NCI-H1105 treated with DMSO at 0.1 percent for 48 hours (cell line): ENCODE measurements at places on chromosomes 1 and 21.

DNA sequence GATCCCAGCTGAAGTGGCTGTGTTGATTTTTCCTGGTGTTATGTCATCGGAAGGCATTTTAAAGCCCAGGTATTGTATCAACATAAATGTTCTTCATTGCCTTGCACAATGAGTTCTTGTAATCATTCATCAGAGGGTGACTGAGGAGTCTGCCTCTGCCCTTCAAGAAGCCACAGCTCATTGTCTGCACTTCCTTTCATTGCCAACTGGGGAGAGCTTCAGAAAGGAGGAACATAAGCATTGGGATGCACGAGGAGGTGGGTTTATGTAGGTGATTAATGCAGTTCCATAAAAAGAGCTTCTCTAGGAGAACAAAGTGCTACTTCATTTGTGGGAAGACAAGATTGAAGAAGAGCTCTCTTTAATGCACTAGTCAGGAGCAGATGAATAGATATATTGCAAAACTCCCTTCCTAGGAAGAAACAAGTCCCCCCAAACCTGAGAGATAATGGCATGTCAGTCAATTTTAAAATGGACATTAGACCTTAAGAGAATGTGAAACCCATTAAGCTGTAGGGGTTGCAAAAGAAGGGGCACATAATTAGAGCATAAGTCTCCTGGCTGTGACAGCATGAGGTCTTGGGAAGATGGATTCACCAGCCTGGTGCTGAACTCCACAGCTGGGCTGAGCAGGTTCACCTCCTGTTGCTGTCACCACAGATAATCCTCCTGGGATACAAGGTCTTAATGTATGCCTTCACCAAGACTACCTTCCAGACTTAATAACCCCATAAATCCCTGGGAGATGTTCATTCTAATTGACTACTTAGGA lies 124.6 kb downstream of the BACH1 start:
- no peak for DNase-seq

- no peak for DNase-seq
These were observed 136.9 kb upstream of the BMP8A start for GRCh38 chr1:39354572-39354971.

GRCh38 chr1:245835386-245835785 lies 671.7 kb downstream of the SMYD3 start:
- DNase-seq = no peak

GRCh38 chr1:174112489-174113162 lies 46.7 kb upstream of the RABGAP1L start:
- DNase-seq = no peak

DNA sequence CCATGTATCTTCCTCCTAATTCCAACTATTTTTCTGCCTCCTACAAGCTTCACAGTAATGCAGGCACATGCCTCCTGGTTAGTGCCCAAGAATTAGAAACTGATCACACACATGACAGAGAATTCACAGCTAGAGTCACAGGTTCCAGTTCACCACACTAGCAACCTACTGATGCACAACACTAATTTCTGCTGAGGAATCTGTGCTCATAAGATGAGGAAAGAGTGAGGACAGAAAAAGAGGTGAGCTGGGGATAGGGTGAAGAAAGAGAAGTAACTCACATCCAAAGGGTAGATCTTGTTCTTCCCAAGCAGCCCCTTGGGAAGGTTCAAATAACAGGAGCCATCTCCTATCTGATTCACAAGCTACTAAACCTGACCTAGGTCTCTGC lies 61.3 kb downstream of the PUM1 start:
- DNase-seq = no peak

DNA sequence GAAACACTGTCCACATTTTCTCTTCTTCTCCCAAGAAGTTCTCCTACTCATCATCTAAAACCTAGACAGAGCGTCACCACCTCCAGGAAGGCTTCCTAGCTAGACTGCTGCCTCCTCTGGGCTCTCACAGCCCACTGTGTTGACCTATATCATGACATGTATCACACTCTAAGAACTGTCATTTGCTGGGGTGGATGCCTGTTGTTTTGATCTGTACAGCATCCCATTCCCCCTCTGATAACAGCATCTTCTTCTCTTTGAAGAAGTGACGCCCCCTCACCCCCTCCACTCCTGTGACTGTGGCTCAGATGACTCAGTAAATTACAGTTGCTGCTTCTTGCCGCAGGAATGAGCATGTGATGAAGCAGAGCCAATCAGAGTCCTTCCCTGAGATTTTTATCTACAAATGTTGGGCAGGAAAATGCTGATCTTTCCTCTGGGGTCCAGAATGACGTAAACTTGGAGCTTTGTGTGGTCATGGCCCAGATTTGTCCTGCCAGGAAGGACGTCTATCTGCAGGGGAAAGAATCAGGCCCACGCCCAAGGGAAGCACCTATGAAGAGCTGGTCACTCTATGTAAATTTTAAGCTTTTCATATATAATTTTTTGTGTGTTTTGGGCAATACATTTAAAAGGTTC lies 28.0 kb upstream of the FOXO6 start:
- DNase-seq = no peak

DNA sequence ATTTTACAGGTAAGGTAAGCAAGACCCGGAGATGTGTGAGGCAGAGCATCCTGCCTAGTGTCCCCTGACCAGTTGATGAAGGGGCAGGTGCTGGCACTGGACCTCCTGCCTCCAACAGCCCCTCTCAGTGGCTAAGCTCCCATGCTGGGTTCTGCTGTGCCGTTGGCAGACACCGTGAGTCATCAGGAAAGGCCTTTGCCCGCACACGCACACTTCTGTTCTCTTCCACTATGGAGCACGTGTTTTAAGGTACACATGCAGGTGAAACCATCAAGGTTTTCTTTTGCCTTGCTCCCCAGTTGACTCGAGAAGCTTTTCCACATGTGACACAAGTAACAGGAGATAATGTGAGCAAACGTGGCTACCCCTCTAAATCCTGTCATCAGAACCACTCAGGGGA lies 207.9 kb downstream of the RRAGC start:
- no peak for DNase-seq

- no peak for DNase-seq
These were observed 21.5 kb upstream of the FAM43B start for GRCh38 chr1:20530901-20531300.

DNA sequence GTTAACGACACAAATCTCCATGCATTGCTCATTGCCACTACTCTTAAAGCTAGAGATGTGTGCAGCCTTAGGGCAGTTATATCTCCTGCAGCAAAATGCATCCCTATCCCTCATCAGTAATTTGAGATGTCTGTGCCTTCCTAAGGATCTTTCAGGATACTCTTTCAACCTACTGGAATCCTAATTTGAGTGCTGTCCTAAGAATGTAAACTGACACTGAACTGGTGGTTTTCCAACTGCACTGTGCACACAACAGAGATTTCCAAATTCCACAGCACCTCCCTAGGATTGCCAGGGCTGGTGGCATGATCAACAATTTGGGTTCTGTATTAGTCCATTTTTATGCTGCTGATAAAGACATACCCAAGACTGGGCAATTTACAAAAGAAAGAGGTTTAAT lies 193.9 kb downstream of the LTN1 start:
- DNase-seq = no peak

DNA sequence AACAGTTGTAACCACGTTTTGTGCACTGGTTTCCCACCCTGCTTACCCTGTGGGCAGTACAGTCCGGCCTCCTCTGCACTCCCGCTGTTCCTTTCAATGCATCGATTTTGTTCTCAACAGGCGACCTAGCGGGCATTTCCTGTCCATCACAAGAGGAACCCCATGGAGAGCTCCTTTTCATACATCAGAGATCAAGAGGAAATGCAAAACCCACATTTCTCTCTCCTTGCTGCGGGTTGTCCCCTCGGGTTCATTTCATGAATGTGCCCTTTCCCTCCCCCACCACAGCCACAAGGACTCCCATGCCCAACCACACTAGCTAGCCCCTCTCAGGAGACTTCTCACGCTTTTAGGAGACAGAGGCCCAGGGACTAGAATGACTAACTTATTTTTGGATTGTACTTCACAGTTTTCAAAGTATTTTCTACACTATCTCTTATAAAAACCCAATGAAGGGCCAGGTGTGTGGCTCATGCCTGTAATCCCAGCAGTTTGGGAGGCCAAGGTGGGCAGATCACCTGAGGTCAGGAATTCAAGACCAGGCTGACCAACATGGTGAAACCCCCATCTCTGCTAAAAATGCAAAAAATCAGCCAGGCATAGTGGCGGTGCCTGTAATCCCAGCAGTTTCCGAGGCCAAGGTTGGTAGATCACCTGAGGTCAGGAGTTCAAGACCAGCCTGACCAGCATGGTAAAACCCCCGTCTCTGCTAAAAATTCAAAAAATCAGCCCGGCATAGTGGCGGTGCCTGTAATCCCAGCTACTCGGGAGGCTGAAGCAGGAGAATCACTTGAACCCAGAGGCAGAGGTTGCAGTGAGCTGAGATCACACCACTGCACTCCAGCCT lies 18.4 kb downstream of the ATP1A4 start:
- no peak for DNase-seq

GRCh38 chr1:78227705-78228635 lies 182.2 kb downstream of the GIPC2 start:
- DNase-seq = no peak

- no peak for DNase-seq
These were observed 114.7 kb downstream of the TNR start for GRCh38 chr1:175628548-175629317.

- DNase-seq = no peak
These were observed 2.4 kb upstream of the SLC44A3 start for GRCh38 chr1:94817712-94818111.

- DNase-seq = no peak
These were observed 78.6 kb downstream of the MORN1 start for GRCh38 chr1:2312515-2313301.

GRCh38 chr1:200230671-200231070 lies 179.2 kb downstream of the ZNF281 start:
- no peak for DNase-seq

DNA sequence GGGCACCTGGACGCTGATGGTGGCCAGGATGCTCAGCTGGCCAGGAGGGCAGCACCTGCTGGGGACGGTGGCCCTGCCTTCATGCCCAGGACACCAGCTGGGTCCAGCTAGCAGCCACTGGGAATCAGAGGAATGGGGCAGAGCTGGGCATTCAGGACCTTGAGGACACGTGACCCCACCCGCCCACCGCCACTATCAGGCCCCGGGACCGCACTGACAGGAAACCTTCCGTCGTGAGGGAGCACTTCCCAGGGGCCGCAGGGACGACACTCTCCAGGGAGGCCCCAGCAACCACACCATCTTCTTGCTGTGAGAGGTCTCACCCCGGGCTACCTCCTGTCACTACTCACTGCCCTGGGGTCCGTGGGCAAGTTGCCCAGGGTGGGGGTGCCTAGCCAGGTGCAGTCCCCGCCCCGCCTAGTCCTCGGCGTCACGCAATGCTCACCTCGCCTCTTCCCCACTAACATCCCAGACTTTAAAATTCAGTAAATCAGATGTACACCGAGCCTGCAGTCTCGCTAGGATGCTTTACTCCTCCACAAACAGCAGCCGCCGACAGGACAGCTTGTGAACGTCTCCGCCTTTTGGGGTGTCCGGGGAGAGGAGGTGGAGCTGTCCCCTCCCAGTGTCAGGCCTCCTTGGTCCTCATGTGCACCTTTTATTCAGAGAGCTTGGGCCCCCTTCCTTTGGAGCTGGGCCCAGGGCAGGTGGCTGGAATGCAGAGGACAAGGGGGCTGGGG lies 4.9 kb downstream of the VWA1 start:
- no peak for DNase-seq

GRCh38 chr1:145758116-145758515 lies 38.8 kb downstream of the CD160 start:
- no peak for DNase-seq

- DNase-seq = no peak
These were observed 183.9 kb upstream of the SGIP1 start for GRCh38 chr1:66350001-66350547.

- no peak for DNase-seq
These were observed 8.0 kb downstream of the TRNAU1AP start for GRCh38 chr1:28560886-28561285.

DNA sequence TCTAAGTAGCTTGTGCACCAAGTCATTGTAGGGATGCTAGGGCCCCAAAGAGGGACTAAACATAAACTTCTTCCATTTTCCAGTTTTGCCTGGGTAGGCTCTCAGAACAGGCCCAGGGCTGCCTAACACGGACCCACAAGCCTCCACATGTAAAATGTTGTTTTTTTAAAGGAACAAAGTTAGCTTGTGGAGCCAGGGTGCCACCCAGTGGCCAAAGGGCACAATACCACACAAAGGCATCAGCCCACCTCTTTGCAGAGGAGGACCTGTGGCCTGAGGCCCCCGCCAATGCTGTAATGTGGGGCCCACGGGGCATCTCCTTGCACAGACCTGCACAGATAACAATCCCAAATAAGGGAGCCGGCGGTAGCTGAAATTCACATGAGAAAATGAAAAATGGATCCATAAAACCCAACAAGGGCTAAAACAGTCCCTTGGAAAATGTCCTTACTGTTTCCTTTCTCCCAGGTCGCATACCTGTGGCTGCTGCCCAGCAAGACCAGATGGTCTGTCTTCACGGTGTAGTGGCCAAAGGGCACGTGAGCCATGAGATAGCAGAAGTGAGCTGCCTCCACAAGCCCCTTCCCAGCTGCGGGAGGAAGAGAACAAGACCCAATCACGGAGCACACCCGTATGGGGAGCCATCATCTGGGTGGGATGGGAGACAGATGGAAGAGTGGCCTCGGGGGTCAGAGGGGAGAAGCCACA lies 23.8 kb downstream of the SEC16B start:
- DNase-seq = peak; percentile 58

DNA sequence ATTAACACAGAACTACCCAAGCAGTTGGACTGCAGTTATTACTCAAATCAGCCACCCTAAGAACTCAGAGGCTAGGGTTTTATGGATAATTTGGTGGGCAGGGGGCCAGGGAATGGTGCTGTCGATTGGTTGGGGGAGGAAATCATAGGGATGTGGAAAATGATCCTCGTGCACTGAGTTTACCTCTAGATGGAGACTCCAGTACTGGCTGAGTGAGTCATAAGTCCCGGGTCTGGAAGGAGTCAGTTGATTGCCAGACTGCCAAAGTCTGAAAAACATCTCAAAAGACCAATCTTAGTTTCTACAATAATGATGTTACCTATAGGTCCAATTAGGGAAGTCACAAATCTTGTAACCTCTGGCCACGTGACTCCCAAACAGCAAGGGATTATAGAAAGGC lies 257.5 kb upstream of the PRMT6 start:
- DNase-seq = no peak

- no peak for DNase-seq
These were observed 87.4 kb downstream of the DHRS3 start for GRCh38 chr1:12530462-12531178.

GRCh38 chr1:101465941-101466340 lies 229.1 kb downstream of the S1PR1 start:
- no peak for DNase-seq

- DNase-seq = no peak
These were observed 348.2 kb upstream of the DUSP10 start for GRCh38 chr1:222090103-222090502.

- no peak for DNase-seq
These were observed 1.1 kb downstream of the LAMB3 start for GRCh38 chr1:209651138-209651587.
